ENCODE measurements at places on chromosomes 5 and 9.

DNA sequence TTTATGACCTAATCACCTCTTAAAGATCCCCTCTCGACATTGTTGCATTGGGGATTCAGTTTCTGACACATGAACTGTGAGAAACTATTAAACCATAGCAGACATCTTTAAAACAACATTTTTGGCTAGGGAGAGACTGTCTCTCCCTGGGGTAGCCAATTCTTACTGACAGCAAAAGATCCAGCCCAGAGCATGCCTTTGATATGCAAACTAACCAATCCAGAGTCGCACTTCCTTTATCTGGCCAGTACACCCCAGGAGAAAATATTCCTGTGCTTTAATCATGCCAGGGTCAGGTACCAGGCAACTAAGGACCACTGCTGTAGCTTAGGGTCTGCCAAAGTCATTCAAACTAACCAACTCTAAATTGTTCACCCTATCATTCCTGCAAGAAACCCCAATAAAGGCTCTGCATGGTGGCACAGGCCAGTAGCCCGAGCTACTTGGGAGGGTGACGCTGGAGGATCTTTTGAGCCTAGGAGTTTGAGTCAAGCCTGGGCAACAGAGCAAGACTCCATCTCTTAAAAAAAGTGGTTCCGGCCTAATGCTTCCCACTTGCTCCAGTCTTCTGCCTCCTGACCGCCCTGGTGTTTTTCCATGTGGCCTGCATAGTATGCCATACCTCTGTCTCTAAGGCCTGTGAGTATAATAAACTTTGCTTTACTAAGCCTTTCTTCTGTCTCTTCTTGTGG lies 62.3 kb upstream of the DAPK1 start:
- no peak for DNase-seq

DNA sequence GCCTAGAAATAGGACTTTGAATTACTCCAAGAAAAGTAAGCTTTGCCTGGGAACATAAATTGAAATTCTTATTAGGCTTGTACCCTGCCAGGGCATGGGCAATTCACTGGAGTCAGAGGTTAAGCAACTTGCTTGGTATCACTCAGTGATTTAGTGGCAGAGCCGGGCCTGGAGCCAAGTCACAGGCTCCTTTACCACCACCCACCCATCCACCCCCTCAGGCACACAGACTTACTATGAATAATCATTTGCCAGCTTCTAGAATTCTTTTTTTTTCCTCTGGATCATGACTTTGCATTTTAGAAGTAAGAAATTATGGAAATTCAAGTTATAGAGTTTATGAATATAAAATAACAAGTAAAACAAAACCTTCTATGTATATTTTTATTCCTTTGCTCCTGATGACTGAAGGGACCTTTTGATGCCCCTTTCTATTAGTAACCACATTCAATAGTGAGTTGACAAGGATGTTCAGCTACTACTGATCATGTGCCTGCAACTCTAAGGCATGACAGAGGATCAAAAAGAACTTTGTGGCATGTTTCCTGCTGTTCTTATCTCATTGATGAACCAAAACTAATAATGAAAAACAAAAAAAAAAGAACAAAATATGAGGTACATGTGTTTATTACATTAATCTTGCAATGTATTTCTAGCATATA lies 614.7 kb downstream of the TLR4 start:
- no peak for DNase-seq

- DNase-seq = peak; percentile 4
Observed at GRCh38 chr9:68905129-68905528, 108.8 kb downstream of the PRKACG start.

- DNase-seq = no peak
Observed at GRCh38 chr5:150517272-150518152, 9.6 kb downstream of the NDST1 start.

DNA sequence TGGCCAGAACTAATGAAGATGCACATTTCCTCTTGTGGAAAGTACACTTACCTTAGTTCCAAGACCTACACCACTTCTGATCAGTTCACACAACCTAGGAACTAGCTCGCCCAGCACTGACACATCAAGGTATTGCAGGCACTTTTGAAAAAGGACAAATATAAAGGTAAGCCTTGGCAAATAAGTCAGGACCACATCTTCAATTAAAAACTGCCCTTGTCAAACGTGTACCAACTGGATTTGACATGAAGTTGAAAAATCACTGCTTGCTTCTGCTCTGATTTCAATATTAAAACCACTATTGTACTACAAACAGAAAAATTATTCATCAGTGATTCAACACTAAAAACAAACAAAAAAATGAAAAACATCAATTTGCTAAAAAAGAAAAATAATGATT lies 45.0 kb upstream of the OR2K2 start:
- no peak for DNase-seq

DNA sequence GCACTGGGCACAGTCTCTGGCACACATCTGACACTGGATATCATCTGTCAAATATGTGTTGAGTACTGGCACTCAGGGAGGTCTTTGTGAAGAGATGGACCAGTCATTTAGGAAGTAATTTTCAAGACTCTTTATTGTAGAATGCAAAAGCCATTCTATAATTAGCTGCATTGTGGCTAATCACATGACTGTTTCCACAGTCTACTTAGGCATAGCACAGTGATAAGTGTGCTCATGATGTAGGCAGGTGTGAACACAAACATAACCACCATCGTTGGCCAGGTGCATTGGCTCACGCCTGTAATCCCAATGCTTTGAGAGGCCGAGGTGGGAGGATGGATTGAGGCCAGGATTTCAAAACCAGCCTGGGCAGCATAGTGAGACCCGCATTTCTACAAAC lies 62.2 kb downstream of the CFAP77 start:
- DNase-seq = no peak

- DNase-seq = no peak
Observed at GRCh38 chr9:134492281-134492691, 149.3 kb upstream of the COL5A1 start.

DNA sequence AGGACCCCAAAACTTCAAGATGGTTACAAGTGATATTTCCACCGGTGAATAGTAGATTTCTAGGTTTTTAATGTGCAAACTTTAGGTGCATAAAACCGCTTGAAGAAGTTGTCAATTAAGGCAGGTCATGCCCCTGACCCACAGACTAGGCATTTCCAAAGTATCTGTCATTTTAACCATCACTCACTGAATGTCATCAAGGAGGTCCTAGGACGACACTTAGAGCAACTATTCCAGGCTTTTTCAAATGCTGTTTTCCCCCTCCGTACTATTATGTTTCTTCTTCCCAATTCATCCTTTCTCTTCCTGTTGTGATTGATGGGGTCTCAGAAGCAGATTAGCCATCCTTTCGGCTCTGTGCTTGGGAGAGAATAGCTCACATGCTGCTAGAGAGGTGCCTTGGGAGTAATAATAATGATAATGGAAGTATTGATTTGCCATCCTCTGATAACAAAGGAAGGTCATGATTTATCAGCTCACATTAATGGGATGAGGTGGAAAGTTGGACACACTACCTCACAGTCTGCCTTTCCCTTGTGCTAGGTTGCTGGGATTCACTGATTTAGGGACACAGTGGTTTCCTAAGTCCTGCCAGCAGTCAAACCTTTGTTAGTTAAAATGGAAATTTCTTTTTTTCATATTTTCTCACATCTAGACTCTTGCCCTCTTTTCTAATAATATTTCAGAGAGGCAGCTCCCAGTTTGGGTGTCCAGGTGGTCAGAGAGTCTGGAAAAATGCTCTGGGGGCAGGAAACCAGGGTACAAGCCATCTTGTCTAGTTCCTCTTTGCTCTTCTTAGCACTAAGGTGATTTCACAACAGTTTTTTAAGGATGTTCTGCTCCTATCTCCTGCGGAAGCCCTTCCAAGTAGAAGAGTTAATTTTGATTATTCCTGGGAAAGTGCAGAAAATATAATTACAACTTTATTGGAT lies 67.0 kb downstream of the PTTG1 start:
- DNase-seq = no peak

DNA sequence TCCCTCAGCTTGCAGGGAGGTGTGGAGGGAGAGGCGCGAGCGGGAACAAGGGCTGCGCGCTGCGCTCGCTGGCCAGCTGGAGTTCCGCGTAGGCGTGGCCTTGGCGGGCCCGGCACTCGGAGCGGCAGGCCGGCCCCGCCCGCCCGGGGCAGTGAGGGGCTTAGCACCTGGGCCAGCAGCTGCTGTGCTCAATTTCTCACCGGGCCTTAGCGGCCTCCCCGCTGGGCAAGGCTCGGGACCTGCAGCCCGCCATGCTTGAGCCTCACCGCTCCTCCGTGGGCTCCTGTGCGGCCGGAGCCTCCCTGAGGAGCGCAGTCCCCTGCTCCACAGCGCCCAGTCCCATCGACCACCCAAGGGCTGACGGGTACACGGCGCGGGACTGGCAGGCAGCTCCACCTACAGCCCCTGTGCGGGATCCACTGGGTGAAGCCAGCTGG lies 1516.4 kb downstream of the EFNA5 start:
- no peak for DNase-seq

GRCh38 chr5:136674178-136674577 lies 308.8 kb upstream of the TRPC7 start:
- DNase-seq = no peak

DNA sequence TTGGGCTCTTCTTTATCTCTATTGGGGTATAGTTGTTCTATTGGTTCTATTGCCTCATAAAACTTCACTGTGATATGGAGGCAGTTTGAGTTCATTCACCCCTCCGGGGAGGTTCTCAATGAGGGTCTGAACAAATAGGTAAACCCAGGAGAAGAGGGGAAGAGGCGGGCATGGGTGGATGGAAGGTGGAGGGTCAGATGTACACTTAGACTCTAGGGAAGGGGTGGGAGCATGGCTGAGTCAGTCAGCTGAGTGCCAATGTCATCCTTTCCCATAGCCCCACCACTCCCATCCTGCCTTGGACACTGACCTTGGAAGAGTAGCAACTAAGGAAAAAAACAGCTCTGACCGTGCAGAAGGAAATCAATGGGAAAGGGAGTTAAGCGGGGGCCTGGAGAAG lies 9.9 kb upstream of the FABP6 start:
- no peak for DNase-seq

GRCh38 chr9:109770101-109770500 lies 9.9 kb upstream of the PALM2AKAP2 start:
- no peak for DNase-seq

GRCh38 chr5:96434201-96434645 lies 1.2 kb upstream of the PCSK1 start:
- DNase-seq = peak; percentile 19

- DNase-seq = no peak
Observed at GRCh38 chr5:153952893-153953292, 85.8 kb downstream of the FAM114A2 start.

DNA sequence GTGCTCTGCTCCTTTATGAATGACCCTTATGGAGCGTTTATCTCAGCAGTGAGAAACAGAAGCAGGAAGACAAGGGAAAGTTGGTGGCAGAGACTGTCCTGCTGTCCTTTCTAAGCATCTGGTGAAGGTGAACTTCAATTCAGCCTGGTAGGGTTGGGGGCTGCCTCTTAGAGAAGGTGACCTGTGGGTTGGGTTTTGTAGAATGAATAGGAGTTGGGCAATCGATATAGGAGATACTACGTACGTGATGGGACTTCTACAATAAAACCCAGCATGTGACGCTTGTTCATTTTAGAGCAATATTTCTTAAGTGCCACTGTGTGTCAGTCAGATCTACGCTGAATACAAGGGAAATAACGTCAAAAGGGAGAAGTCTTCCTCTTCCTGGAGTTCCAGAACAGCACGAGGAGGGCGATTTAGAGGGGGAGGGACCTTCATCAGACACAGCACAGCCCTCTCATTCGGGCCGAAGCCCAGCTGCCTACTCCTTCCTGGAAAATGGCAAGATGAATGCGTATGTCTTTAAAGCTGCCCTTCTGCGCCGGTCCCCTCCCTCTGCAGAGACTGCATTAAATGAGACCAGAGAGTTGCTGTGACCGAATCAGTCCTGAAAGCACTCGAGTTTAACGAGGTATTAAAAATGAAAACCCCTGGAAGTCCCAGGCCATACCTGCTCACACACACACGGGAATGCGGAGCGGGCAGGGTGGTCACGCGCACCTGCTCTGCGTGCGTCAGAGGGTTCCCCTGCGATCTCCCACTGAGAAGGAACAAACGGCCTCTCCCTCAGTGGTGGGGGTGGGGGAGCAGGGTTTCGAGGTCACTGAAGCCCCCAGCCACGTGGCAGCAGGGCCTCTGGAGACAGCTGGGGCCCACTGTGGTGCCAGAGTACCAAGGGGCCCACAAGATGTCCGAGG lies 85.3 kb upstream of the SARDH start:
- DNase-seq = no peak

DNA sequence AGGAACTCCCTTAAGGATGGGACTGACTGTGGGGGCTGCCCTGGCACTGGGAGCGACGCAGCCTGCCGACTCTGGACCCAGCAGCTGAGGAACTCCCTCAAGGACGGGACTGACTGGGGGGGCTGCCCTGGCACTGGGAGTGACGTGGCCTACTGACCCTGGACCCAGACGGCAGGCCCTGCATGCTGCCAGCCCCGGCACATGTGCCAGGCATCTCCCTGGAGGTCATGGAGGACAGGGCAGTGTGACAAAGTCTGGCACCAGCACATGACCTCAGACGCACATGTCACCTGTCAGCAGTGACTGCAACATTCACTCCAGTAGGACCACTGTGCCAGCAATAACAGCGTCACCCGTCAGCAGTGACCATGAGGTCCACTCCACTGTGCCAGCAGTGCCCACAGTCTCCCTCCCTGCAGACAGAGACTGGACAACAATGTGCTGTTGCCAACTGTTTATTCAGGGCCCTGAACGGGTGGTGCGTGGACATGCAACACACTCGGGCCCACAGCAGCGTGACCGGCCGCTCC lies 4.5 kb downstream of the FBXW5 start:
- DNase-seq = no peak

GRCh38 chr5:57243286-57244137 lies 69.7 kb downstream of the GPBP1 start:
- no peak for DNase-seq

- no peak for DNase-seq
Observed at GRCh38 chr5:60196385-60197113, 303.0 kb upstream of the PDE4D start.

DNA sequence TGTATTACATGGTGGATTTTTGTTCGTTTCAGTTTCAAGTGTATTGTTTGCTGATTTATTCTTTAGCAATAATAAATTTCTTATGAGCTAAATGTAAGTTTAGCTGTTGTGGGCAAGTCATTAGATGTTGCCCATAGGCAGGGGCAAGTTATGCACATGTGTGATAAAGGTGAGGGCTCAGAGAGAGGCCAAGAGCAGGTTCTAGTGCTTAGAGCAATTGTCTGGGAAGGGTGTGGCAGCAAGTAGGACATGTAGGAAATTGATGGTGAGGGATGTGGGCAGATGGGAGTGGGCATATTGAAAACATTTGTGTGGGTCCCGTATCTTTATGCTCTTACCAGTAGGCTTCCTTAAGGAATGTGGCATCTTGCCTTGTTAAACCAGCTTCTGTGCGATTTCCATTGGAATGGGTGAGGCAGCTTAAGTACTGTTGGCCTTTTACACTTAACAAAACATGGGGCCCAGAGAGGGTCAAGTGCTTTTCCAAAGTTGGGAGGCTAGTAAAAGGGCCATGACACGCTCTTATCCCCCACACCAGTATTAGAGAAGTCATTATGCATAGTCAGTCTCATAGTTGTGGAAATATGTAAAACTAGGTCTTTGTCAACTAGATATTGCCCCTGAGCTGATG lies 60.6 kb downstream of the KDM4C start:
- no peak for DNase-seq

- no peak for DNase-seq
Observed at GRCh38 chr9:88738709-88739108, 203.7 kb downstream of the NXNL2 start.
